Activated CD8-positive, alpha-beta memory T cell treated with anti-CD3 and anti-CD28 coated beads for 1 hour (primary cell): ENCODE measurements at places on chromosomes 1 and 21.

- no peak for DNase-seq
Observed at GRCh38 chr1:177275736-177276135, 105.0 kb downstream of the BRINP2 start.

- DNase-seq = no peak
Observed at GRCh38 chr1:155379180-155379579, 58.5 kb downstream of the RUSC1 start.

- no peak for DNase-seq
Observed at GRCh38 chr1:15758343-15758931, at the start of gene FBLIM1. TSS of gene FBLIM1 (plus strand) at chr1:15758795. CDS start at chr1:15764984, 6,189 bp downstream.

DNA sequence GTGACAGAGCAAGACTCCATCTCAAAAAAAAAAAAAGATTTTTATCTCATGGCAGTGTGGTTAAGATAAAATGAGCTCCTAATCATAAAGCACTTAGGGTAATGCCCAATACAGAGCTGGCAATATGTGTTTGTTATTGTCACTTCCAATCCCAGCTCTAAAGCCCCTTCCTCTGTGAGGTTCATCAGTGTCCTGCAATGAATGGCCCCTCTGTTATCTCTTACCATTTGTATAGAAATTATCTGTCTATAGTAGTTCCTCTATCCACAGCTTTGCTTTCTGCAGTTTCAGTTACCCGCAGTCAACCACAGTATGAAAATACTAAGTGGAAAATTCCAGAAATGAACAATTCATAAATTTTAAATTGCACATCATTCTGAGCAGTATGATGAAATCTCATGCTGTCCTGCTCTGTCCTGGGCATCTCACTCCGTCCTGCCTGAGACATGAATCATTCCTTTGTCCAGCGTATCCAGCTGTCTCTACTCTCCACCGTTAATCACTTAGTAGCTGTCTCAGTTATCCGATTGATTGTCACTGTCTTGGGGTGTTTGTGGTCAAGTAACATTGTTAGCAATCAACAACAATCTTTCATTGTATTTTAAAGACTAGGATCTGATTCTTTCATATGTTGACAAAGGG lies 50.2 kb upstream of the DNAH14 start:
- no peak for DNase-seq

- no peak for DNase-seq
Observed at GRCh38 chr1:58791106-58791505, 7.3 kb upstream of the JUN start.

GRCh38 chr1:19728413-19729145 lies 63.9 kb downstream of the HTR6 start:
- DNase-seq = no peak

DNA sequence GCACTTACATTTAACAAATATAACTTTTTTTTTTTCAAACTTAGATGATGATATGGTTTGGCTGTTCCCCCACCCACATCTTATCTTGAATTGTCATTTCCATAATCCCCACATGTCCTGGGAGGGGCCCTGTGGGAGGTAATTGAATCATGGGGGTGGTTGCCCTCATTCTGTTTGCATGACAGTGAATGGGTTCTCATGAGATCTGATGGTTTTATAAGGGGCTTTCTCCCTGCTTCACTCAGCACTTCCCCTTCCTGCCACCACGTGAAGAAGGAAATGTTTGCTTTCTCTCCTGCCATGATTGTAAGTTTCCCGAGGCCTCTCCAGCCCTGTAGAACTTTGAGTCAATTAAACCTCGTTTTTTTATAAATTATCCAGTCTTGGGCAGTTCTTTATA lies 432.6 kb downstream of the AMY1C start:
- no peak for DNase-seq

GRCh38 chr1:154158307-154159125 lies 3.6 kb upstream of the NUP210L start:
- no peak for DNase-seq

GRCh38 chr1:193368302-193368701 lies 181.9 kb upstream of the B3GALT2 start:
- DNase-seq = no peak
